ENCODE measurements at places on chromosomes 5 and 9.

DNA sequence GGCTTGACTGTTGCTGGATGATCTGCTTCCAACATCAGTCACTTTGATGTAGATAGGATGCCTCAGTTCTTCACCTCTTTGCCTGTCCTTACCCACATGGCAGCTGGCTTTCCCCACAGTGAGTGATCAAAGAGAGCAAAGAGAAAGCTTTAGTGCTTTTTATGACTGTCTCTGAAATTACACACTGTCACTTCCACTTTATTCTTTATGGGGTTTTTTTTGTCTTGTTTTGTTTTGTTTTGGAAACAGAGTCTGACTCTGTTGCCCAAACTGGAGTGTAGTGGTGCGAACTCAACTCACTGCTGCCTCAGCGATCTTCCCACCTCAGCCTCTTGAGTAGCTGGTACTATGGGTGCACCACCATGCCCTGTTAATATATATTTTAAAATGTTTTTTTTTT is 32.4 kb upstream of the C5orf24 start:
- DNase-seq = no peak

GRCh38 chr9:87527211-87527916 is 29.7 kb downstream of the DAPK1 start:
- no peak for DNase-seq

DNA sequence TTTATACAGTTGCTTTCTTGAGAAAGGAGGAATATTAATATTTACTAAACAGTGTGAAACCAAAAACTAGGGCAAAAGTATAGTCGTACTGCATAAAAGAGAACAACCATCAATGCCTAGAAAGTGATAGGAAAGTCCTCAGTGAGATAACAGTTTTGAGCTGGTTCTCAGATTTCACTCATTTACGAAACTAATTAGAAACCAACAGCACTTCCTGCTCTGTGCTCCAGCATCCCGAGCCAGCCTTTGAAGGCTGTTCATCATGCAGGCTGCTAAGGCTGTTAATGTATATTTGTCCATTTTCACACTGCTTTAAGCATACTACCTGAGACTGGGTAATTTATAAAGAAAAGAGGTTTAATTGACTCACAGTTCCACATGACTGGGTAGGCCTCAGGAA is 2039.9 kb downstream of the EFNA5 start:
- no peak for DNase-seq

DNA sequence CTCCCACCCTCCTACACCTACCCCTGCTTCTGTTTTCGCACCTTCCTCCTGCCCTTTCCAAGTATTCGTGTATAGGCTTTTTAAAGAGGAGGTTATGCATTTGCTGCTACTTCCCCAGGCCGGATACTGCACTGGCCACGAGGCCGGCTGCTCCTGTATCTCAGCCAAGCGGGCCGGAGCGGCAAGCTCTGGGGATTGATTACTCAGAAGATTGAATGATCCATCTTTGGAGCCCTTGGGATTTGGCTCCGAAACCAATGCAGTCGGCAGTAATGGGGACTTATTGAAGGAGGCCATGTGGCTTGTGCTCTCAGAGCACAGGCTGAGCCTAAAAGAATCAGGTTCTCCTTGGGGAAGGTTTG is 405.3 kb downstream of the TLE4 start:
- no peak for DNase-seq

GRCh38 chr5:52997424-52997823 is 8.3 kb downstream of the ITGA2 start:
- no peak for DNase-seq

DNA sequence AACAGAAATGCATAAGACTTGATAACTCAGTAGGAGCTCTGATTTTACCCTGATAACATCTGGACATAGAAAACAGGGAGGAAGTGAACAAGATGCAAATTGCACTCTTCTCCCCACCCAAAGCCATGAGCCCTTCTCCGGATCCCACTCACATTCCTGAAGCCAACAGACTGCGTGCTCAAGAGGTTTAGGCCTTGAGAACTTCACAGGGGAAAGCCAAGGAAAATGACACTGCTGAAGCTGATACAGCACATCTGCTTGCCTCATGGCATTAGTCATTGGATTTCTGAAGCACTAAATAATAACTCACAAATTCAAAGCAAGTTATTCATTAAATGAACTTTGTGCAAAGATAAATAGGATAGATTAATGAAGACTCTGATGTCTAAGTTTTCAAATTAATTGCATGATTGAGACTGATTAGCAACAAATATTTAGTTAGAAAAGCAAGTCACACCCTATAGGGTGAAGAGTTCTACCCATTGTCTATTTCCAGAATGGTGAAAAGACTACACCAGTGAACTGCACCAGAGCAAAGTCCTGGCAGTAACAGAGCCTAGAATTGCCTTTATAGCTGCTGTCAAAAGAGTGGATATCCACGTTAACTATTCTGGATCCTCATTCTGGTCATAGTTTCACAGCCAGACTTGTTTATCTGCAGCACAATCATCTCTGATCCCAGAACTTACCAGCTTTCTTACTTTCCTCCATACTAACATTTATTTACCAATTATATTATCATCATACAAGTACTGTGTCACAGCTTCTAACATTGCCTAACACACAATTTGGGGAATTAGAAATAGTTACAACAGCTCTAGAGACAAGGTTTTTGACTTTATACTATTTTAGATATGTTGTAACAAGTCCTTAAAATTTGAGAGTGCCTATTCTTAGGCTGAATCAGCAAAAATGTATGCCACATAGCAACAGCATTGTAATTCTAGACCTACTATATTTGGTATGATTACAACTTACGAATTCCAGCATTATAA is 432.1 kb upstream of the RGMB start:
- no peak for DNase-seq

GRCh38 chr5:33441241-33442177 is 744 bp downstream of the TARS1 start:
- peak; percentile 20 for DNase-seq

DNA sequence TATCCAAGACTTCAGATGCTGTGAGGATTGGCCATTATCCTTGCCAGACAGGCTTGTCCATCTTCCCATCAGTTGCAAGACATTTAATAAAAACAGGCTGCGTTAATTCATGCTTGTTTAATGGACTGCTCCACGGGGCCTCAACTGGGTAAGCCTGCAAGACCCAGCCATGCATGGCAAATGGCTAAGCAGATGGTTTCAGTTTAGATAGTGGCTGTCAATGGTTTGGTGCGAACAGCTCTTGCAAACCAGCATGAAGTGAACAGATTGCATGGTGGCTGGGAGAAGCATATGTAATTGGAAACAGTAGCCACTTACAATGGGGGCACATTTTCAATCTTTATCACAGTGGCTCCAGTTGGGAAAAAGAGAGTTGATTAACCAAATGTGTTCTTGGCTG is 628.2 kb upstream of the KLF4 start:
- DNase-seq = no peak

- no peak for DNase-seq
Observed at GRCh38 chr9:138105561-138106505, 228.3 kb downstream of the CACNA1B start.

DNA sequence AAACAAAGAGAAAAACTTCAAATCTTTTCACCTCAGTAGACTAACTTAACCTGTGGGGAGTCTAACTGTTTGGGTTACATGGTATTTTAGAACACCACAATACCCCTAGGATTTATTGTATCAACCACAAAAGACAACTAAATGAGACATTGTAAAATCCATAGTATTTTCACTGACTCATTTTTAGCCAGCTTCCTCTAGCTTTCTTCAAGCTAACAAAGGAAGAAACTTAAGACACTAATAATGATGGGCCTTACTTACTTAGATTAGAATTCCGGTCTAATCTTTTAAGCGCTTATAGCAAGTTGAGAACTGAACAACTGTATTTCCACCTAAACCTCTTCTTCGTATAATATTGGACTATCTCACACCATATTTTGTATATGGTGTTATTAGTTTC is 529.3 kb downstream of the DMRTA1 start:
- DNase-seq = no peak

DNA sequence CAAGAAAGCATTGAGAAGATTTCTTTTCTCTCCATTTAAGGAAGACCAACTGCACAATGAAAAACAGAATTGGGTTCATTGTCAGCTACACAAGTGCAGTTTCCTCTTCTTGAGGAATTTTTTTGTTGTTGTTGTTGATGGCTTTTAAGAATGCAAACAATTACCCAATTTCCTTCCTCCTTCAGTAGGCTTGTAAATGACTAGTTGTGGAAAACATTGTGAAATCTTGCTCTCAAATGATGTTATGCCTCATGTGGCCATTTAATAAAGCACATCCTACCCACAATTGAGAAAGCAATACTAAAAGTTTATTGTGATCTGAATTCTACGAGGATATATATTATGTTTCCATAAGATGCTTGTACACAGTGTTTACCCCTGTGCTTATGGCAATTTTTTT is 171.6 kb downstream of the FAM174A start:
- no peak for DNase-seq

DNA sequence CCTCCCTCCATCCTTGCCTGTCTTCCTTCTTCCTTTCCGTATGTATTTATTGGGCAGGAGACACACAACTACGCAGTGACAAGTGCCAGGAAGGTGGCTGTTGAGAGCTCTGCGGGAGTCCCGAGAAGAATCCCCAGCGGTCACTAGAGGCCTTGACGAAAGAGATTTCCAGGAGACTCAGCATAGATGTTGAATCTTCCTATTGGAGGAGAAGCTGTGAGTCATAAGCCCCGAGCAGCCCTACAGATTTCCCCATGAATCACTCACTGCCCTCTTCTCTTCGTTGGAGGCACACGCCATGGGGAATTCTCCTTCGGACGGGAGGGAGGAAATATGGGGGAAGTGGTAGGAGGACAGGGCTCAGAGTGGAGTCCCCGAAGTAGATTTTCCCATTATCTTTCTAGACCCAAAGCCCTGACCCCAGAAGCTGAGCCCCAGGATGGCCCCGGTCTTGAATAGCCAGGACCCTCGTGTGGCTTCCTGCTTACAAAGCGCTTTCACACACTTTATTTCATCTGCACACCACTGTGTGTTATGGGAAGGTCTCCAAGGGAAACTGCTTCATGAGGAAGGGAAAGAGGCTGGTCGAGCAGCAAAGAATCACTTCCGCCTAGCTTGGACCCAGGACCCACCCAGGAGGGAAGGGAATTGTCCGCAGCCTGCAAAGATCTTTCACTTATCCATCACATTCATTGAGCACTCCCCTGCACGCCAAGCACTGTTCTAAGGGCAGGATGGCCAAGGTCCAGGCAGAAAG is 12.7 kb downstream of the DUSP1 start:
- no peak for DNase-seq

- no peak for DNase-seq
Observed at GRCh38 chr9:98985596-98985995, 41.9 kb downstream of the COL15A1 start.

DNA sequence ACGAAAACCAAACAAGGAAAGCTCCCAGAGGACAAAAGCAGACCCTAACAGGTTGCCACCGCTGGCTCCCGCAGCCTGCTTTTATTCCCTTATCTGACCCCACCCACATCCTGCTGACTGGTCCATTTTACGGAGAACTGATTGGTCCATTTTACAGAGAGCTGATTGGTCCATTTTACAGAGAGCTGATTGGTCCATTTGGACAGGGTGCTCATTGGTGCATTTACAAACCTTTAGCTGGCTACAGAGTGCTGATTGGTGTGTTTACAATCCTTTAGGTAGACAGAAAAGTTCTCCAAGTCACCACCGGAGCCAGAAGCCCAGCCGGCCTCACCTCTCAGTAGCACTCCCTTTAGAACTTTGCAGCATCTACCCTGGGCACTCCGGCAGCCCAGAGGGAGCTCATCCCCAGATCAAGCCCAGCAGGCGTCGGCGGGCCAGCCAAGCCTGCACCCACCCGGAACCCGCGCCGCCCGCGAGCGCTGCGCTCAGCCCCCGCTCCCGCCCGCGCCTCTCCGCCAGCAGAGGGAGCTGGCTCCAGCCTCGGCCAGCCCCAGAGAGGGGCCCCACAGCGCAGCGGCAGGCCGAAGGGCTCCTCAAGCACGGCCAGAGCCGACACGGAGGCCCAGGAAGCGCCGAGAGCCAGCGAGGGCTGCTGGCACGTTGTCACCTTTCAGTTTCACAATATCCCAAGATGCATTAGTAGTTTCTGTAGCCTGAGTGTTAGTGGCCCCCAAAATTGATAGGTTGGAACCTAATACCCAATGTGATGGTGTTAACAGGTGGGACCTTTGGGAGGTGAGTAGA is 35.3 kb upstream of the CLPTM1L start:
- DNase-seq = peak; percentile 82

DNA sequence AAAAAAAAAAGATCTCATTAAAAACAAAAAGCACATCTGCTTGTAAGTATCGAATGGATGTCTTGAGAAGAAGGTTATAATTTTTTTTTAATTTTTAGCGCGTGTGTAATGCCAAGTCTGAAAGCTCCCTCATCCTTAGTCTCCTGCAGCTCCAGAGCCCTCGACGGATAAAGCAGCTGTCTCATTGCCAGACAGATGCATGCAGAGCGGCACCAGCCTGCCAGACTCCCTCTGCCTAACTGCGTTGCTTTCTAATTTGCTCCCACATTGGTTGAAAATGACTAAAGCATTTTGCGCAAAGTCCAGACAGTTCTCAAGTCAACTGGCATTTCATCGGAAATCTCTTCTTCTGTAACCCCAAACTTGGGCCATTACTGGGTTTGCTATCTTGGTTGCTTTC is 29.4 kb downstream of the OLFM1 start:
- no peak for DNase-seq

Measured in SHP77 (cell line).